ENCODE measurements at places on chromosomes 13 and 19.
A peak's percentile ranks its signal among the peaks of the same experiment; 100 is the strongest.

DNA sequence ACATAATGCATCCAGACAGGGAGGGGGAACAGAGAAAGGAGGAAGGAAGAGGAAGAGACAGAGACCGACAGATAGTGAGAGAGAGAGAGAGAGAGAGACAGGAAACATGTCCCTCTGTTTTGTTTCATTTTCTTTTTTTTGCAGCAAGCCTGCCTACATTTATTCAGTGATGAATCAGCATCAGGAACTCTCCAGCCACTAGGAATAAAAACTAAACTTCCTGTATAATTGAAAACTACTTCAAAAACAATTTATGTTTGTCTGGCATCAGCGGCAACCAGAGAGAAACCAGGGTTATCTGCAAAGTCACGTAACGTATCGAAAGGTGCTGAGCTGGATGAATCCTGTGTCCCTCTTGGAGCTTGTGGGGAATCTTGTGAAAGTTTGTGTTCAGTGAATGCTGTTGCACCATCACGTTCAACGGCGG, 148.6 kb upstream of the SOX21 start:
- DNase-seq, result no peak

DNA sequence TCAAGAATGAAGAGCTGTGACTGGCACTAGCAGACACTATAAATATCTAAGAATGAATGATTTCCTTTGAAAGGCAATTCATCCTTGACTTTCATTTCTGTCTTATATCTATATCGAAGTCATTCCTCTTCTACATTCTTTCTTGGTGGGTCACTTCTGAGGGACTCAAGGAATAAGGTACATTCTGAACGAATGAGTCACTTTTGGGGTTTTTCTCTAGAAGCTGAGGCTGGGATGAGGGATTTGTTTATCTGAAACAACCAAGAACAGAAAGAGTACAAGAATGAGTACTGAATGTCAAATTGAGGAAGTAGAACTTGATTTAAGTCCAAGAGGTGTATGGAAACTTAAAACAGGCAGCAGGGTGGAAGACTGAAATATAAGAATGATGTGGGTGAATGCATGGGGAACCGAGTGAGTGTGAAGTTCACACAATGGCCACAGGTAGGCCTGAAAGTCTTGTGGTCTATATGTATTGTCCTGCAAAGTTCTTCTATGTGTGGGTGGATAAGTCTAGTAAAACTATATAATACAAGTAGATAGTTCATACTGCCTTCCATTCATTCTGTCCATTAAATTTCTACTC, 343.9 kb downstream of the OXGR1 start:
- DNase-seq, result no peak

DNA sequence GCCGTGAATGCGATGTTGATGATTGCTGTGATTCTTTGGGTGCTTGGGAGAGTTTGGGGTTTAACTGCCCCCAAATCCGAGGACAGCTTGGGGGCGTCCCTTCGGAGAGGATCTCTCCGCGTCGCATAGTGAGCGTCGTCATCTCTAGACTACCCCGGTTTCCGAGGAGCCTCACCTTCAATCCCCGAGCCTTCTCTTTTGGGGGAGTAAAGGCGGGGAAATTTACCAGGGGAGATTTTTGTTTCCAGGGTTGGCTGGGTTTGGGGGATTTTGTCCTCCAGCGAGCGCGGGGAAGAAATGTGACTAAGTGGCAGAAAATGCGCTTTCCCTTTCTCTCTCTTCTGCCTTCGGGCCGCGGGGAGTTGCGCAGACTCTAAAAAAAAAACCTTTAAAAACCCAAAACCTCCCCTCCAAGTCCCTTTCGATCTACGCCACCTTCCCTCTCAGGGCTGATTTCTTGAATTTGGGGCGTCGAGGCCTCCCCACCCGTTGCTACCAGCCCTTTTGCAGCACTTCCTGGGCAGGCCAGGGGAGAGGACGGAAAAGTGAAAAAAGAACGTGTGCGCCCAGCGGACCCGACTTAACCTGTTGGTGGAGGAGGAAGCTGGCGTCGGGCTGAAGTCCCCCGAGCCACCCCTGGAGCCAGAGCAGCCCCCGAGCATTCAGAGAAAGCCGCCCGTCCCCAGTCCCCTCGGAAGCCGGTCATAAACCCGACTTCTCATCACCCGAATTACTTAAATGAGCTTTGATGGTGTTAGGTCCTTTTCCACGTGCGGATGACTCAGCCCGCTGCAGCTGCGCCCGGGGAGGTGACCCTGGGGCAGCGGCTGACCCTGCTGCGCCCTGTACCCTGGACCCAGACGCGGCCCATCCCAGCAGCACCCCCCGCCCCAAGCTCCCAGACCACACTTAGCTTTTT, 17.7 kb downstream of the NFIX start:
- DNase-seq, result peak; percentile 11

DNA sequence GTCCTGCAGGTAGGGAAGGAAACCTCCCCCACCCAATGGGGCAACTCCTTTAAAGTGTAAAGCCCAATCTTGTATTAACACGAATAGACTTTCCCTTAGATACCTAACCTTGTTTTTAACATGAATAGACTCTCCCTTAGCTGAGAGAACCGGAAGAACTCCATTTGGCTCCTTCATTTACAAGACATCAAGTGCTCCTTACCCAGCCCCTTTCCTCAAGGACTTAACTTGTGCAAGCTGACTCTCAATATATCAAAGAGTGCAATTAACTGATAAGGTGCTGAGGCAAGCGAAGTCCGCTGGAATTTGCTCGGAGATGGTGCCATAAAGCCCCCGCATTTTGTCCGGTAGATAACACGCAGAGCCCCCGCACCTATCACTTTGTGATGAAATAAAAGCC, 9.9 kb upstream of the ZNF90 start:
- no peak for DNase-seq

GRCh38 chr19:12952488-12953137, 4.4 kb downstream of the GADD45GIP1 start:
- DNase-seq, result peak; percentile 46

DNA sequence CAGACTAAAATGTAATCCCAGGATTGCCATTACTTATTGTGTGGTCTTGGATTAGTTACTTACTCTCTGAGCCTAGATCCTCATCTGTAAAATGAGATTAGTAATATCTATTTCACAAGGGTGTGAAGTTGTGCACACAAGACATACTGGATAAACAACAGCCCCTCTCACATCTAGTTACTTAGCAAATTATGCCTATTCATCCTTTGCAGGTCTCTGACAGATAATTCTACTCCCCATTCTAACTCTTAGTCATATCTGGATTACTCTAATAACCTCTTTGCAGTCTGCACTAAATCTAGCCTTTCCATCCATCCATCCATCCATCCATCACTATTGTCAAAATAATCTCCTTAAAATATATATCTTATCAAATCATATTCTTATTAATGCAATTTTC, 12.4 kb downstream of the MTRF1 start:
- DNase-seq, result no peak

- no peak for DNase-seq
Measured at GRCh38 chr13:35856084-35856483, 275.1 kb downstream of the DCLK1 start.

- no peak for DNase-seq
Measured at GRCh38 chr19:13797870-13798269, 2.6 kb downstream of the ZSWIM4 start.

DNA sequence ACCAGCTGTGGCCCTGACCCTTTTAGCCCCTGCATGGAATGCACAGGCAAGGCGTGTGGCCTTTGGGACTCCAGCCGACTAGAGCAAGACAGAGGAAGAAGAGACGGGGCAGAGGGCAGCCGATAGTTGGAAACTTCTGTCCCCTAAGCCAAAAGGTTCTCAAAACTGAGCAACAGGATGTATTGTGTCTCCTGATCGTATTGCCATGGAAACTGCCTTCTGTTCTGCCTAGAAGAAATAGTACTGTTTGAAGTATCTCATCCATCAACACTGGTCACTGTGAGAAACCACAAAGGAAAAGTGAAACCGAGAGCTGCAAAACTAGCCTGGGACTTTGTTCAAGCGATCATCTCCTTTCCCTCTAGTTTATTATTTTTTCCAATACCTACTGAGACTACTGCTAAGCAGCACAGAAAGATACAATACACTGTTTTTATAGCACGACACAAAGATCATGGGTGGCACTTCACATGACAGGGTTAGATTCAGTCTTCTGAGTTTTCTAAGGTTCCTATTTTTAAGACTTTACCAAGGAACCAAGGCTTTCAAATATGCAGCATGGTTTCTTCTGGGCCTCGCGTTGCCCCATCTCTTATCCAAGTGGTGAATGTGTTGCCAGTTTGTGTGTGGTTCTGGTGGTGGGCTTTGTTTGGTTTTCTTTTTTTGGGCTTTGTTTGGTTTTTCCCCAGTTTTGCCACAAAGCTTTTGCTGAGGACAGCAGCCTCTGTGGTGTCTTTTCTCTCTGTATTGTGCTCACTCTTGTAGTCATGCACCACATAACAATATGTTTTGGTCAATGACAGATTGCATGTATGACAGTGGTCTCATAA, 49.3 kb upstream of the GPR183 start:
- DNase-seq, result peak; percentile 78

- peak; percentile 4 for DNase-seq
Measured at GRCh38 chr13:20901668-20902437, 693 bp downstream of the XPO4 start.

DNA sequence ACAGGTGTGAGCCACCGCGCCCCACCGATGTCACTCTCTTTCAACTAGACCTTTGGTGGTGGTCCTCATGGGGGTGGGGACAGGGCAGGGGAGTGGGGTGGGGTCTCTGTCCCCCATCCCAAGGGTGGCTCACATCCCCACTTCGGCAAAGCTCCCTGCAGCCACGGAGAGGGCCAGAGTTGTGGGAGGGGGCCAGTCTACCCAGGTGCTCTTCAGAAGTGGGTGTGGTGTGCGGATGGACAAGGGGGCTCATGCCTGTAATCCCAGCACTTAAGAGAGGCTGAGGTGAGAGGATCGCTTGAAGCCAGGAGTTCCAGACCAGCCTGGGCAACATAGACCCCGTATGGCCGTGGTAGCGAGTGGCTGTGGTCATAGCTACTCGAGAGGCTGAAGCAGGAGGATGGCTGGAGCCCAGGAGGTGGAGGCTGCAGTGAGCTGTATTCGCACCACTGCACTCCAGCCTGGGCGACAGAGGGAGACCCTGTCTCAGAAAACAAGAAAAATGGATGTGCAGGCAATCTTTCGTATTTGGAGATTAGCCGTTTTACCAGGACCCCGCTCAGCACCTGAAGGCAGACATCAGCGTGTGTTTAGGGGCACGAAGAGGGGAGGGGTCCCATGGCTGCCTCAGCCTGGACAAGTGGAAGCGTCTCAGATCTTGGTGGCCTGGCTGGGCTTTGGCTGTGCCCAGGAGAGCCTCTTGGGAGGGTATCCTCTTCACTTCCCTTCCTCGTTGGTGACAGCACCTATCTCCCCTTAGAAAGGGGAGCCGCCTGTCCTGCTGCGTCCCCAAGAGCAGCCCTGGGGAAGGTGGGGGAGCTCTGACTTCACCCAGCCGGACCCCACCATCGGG, 846 bp downstream of the TGFBR3L start:
- DNase-seq, result no peak

GRCh38 chr13:74316547-74316946, 182.3 kb upstream of the KLF12 start:
- DNase-seq, result no peak

- DNase-seq, result no peak
Measured at GRCh38 chr19:48624791-48625723, 5.8 kb downstream of the SPHK2 start.

DNA sequence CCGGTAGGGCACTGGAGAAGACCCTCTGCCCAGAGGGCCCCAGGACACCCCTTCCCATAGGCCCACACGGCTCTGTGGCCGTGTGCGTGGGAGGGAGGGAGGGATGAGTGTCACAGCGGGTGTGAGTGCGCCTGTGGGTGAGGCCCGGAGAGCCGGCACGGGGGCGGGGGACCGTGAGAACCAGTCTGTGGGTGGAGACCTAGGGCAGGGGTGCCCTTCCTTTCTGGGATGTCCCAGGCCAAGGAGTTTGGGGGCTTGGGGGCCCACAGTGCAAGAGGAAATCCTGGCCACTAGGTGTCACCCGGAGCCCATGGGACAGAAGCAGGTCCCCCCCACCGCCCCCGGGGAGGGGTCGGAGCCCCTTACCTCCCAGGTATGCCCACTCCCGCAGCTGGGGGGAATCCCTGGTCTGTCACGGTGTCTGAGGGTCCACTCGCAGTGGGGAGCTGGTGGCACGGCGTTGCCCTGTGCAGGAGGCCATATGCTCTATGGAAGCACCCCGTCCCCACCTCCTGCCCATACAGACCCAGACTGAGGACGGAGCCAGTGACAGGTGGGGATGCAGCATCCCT, 16.0 kb upstream of the SLC7A10 start:
- DNase-seq, result peak; percentile 64

- DNase-seq, result no peak
Measured at GRCh38 chr13:27588405-27588804, 31.9 kb downstream of the LNX2 start.

DNA sequence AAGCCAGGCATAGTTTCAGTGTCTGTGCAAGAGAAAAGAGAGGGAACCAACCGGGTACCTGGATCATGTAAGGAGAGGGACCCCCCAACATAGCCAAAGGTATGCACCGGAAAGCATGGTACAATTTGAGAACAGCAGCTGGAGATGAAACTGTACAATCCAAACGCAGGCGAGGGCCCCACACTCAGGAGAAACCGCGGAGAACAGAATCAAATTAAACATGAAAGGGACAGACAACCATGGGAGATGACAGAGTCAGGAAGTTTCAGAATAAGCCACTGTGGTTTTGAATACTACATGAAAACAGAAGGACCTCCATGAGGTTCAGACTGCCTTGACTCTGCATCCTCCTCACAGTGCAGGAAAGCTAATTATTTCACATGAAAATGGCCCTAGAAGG, 62.9 kb upstream of the SPATA13 start:
- DNase-seq, result no peak

DNA sequence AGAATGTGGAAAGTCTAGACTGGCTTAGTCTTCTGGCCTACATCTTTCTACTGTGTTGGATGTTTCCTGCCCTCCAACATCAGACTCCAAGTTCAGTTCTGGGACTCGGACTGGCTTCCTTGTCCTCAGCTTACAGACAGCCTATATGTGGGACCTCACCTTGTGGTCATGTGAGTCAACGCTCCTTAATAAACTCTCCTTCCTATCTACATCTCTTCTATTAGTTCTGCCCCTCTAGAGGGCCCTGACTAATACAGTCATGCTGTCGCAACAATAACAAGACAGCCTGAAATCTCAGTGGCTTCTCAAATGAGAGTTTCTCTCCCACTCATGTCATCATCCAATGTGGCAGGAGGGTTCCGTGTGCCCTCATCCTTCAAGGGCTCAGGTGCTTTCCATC, 347.8 kb downstream of the MZT1 start:
- DNase-seq, result no peak

- peak; percentile 40 for DNase-seq
Measured at GRCh38 chr19:16714702-16715287, 4.9 kb upstream of the NWD1 start.

- no peak for DNase-seq
Measured at GRCh38 chr19:5953030-5953589, 24.8 kb downstream of the RANBP3 start.

DNA sequence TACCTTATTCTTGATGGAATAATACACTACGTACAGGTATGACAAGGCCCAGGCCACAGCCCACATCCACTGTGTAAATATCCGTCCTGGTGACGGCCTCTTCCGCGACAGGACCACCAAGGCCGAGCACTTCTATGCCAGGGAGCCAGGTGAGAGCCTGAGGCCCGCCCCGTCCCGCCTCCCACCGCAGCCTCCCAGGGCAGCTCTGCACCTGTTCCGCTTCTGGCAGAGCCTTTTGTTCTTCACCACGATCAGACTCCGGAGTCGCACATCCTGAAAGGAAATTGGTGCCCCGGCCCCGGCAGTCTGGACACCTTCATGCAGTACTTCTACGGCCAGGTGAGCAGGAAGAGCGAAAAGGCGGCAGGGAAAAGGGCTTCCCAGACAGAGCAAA, 10.6 kb upstream of the ZNF358 start:
- no peak for DNase-seq

Measured in CD4-positive, alpha-beta T cell treated with Interferon gamma for 1 hour (primary cell).